ENCODE measurements at places on chromosomes 16 and 17.

- DNase-seq: no peak
Observed at GRCh38 chr17:33292201-33292980, 704 bp downstream of the ASIC2 start.

DNA sequence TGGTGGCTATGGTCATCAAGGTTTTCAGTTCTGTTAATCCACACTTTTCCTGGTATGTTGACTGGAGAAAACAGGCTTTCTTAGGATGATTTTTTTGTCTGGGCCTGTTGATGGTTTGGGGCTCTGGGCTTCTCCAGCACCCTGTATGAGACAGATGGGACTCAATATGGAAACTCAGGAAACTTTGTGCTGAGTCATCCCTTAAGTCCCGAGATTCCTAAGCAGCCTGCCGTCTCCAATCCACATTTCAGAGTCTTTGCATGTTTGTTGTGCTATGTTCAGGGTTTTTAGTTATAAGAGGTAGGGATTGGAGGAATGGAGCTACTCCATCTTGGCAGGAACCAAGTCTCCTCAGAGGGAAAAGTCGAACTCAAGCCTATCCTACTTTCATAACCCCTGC lies 253.3 kb upstream of the FOXF1 start:
- DNase-seq: no peak

DNA sequence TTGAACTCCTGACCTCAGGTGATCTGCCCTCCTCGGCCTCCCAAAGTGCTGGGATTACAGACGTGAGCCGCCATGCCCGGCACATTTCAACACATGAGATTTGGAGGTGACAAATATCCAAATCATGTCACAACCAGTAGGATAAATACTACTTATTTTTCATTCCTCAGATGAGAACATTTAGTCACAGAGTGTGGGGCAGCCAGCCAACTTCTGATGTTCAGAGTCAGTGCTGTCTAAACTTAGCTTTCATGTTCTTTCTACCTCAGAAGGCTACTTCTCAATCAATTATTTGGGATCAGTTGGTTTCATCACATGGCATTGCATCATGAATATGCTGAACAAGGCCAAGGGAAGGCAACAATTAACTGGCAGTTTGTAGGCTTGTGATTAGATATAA lies 134.5 kb downstream of the CDH13 start:
- no peak for DNase-seq

- no peak for DNase-seq
Observed at GRCh38 chr16:66508248-66508913, 41.5 kb downstream of the TK2 start.

DNA sequence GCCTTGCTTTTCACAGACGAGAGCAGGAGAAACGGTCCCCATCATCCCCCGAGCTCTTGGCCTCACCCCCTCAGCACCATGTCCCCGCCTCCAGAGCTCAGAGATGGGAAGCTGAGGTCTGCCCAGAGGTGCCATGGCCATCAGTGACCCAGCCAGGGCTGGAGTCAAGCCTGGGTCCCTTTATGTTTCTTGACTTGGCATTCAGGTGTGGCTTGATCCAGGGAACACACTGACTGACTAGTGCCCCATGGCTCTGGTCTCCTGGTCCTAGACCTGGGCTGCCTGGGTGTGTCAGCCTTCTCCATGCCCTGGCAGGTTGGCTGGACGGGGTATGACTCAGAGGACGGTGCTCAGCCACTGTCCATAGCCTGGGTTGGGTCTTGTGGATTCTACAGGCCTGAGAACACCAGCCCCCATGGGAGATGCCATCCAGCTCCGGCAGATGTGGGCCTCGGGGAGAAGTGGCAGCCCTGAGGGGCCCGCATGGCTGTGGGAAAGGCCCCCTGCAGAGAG lies 54.2 kb downstream of the ZFPM1 start:
- DNase-seq: no peak

DNA sequence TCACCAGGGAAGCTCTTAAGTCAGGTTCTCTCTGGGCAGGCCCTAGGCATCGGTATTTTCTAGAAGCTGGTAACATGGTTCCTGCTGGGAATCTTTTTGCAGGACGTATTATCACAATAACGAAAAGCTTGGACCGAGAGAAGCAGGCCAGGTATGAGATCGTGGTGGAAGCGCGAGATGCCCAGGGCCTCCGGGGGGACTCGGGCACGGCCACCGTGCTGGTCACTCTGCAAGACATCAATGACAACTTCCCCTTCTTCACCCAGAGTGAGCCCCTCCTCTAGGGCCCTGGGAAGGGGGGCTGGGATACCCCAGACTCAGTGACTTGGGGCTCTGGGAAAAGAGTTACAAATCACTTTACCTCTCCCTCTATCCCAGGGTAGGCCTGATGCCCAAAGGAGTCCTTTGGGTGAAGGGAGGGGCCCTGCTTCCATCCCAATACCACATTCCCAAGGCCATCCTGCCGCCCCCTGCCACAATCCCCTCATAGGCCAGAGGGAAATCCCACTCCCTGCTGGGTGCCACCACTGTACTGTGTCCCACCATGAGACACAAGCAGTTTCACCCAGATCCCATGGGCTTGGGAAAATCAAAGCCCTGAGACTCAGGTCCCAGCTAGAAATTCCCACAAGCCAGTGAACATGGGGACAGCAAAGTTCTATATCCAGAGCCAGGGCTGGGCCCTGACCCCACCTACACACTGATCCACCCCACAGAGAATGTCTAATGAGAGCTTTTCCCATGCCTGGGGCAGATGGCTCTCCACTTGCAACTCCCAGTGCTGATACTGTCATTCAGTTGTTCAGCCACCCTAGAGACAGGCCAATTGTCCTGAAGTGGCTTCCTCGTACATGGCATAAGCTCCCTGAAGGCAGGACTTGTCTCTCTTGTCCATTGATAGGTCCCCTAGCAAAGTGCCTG lies 23.0 kb downstream of the CDH5 start:
- no peak for DNase-seq

- DNase-seq: no peak
Observed at GRCh38 chr17:58278661-58279015, 2.1 kb downstream of the MPO start.

GRCh38 chr17:43818966-43819365 lies 14.0 kb downstream of the MPP3 start:
- no peak for DNase-seq

GRCh38 chr17:6531575-6531974 lies 24.8 kb downstream of the PITPNM3 start:
- no peak for DNase-seq

GRCh38 chr17:16443511-16444257 lies 28.3 kb downstream of the TRPV2 start:
- DNase-seq: peak; percentile 28

DNA sequence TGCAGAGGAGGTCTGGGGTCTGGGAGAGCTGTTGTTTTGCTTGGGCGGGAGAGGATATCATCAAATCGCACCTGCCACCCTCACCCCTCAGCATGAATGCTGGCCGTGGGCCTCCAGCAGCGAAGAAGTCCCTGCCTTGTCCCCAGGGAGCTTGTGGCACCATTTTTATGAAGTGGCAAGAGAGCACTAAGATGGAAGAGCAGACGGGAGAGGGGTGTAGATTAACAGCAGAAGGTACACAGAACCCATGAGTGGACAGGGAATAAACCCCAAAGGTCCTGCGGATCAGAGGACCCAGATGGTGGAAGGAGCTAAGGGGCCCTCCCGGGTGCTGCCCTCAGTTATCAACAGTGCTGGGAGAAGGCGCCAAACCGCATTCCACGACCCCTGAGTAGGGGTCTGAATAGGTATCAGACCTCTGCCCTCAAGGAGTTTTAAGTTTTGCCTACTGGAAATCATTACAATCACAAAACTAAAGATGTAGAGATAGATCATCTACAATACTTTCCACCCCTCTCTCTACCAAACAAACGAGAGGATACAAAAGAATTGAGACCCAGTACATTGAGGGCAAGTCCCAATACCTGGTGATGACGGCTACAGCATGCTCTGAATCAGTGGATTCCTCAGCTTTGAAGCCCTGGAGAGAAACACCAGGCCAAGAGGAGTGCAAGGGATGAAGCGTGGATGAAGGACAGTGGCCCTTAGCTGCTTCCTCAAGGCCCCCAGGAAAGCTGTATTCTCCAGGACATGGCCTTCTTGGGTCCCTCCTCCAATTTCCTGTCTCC lies 60.2 kb downstream of the CCDC182 start:
- DNase-seq: no peak

DNA sequence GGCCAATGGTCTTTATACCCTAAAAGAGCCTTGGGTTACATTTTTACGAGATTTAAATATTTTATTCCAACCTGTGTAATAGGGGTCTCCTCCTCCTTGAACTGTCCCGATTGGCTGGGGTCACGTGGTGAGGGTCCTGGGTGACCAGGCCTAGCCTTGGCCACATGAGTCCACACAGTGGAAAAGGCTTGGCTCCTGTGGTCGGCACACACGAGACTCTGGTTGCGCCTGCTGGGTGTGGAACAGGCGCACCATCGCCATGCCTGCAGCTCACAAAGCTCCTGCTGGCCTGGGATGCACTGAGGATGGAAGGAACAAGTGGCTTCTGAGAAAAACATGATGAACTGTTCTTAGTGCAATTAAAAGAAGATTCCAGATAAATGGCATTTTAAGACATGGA lies 103.9 kb upstream of the ZNF750 start:
- DNase-seq: no peak

DNA sequence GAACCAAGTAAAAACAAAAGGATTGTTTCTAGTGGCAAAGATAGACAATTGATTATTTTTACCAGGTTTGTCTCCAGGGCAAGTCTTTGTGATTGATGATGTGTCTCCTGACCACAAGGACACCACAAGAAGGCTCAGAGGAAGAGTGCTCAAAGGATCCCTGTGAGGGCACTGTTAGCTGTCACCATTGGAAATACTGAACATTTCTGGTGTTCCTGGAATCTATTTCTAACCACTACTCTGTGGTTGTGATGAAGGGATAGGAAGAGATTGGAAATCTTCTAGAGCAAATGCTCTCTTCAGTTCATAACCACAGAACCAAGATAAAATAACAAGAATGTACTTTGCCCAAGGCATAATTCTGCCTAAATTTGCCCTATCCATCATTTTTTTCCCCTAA lies 15.3 kb downstream of the RNF43 start:
- DNase-seq: no peak

- no peak for DNase-seq
Observed at GRCh38 chr17:11326492-11326891, 85.5 kb downstream of the SHISA6 start.

GRCh38 chr17:77783991-77784820 lies 174.3 kb upstream of the TNRC6C start:
- DNase-seq: peak; percentile 44

GRCh38 chr16:30040221-30040620 lies 9.2 kb upstream of the TLCD3B start:
- DNase-seq: no peak

DNA sequence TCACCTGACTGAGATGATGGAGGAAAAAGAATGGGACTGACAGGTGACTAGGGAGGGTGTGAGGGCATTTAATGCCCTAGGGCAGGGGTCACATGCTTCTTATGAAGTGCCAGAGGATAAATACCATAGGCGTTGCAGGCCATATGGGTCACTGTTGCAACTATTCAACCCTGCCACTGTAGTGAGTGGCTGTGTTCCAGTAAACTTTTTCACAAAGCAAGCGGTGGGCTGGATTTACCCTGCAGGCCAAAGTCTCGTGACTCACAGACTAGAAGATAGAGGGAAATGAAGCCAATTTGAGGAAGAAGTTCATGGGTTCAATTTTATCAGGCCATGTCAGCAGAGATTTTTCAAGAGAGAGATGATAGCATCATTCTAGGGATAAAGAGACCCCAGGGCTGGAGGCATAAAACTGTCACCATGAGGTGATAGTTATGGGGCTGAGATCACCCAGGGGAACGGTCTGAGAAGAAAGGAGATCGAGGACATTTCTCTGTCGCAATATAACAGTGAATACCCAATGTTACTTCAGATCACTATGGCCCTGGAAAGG lies 8.6 kb downstream of the ARHGAP17 start:
- DNase-seq: no peak

- no peak for DNase-seq
Observed at GRCh38 chr17:67891481-67892119, 66.3 kb downstream of the BPTF start.

- no peak for DNase-seq
Observed at GRCh38 chr17:69059458-69060175, 1.1 kb downstream of the ABCA9 start.

DNA sequence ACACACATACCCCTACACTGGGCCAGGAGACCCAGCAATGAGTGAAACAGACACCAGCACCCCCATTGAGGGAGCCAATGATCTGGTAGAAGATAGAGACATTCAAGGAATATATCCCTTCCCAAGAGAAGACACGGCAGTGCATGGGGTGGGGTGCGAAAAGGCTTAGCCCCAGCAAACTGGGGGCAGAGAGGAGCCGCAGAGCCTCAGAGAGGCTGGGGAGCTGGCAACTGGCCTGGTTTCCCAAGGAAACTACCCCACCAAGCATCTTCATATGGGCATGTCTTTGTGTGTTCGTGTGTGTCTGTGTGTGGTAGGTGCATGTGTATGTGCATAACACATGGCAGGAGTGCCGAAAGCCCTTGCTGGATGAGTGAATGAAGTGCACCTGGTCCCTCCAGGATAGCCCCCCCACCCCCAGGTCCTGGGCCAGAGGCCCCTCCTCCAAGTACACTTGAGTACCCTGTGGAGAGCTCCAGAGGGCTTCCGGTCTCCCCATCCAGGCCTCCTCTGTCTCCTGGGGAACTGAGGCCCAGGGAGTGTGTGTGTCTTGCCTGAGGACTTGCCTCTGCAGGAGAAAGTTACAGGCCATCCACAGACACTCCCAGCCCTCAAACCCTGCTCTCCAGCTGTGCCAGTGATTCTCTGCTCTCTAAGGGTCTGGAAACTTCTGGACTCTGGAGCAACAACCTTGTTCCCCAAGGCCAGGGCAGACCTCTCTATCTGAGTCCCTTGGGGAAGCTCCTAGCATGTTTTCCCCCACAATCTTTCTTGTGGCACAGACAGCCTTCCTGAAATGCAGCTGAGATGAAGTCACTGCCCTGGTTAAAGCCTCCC lies 15.9 kb downstream of the TBX2 start:
- DNase-seq: no peak

- DNase-seq: no peak
Observed at GRCh38 chr17:3722716-3723115, 987 bp upstream of the HASPIN start.

- no peak for DNase-seq
Observed at GRCh38 chr17:78954684-78955083, 25.0 kb downstream of the LGALS3BP start.

DNA sequence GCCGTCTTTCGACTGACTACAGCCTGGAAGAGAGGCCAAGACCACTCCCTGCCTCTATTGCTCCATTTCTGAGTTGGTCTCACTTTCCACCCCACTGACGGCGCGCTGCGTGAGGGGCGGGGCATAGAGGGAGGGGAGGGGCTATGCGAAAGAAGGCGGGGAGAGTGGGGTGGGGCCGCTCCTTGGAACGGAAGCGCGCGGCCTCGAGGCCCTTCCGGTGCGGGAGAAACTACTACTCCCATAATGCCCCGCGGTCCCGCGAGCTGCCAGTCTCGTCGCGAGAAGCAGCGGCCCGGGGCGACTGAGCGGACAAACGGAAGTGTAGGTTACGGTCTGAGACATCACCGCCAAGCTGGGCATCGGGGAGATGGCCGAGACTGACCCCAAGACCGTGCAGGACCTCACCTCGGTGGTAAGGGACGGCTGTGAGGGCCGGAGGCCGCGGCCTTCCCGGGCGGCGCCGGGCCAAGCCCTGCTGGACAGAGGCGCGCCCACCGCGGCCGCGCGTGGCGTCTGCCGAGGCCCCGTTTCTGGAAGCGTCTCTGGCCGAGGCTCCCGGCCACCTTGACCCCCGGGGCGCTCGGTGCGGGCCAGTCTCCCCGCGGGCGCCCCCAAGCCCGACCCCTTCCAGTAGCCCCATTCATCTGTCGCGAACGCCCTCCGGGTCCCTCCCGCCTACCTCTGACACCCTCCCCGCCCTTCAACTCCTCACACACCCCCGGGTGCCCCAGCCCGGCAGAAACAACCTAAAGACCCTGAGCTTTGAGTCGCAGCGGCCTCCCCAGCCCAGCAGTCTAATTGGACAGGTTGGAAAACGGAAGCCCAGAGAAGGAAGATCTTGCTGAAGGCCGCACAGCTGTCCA lies at the start of gene HSBP1:
Gene HSBP1 (plus strand): TSS at position 269 of the 863 bp plus-strand sequence. CDS start 99 bp downstream, at position 368.
- peak; percentile 93 for DNase-seq
